Activated CD8-positive, alpha-beta memory T cell treated with anti-CD3 and anti-CD28 coated beads, Interleukin-2, amount 50 U/mL, for 48 hours (primary cell): ENCODE measurements at places on chromosomes 16 and 17.

GRCh38 chr17:15049795-15050160 lies 215.3 kb downstream of the PMP22 start:
- DNase-seq, result no peak

DNA sequence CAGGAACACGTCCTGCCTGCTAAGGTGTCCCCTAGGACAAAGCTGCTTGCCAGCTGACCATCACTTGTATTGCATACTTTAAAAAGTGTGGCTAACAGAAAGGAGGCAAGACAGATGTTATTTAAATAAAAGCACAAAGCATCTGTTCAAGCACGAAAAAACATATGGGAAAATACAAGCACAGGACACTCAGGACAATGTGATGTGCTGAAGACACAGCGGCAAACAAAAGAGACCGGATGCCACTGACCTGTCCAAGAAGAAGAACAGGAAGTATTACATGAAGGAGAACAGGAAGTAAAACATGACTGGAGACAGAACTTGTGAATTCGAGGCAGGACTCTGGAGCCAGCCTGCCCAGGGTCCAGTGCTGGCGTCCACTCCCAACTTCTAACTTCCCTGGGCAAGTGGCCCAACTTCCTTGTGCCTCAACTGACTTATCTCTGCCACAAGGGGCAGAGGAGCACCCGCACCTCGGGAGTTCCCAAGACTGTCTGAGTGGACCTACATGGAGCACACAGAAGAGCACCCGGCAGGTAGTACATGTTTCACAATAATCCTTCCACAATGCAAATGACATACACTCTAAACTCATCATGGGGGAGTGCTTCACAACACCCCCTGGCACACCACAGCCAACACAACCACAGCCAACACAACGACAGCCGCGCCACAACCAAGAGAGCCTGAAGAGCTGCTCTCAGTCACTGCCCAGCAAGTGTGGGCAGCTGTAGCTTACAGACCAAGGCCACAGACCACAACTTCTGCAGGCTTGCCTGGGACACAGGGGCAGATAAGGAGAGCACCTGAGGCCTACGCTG lies 36.6 kb downstream of the ANKRD11 start:
- no peak for DNase-seq

- DNase-seq, result peak; percentile 91
Measured at GRCh38 chr17:38701504-38702165, 3.4 kb upstream of the MLLT6 start.

DNA sequence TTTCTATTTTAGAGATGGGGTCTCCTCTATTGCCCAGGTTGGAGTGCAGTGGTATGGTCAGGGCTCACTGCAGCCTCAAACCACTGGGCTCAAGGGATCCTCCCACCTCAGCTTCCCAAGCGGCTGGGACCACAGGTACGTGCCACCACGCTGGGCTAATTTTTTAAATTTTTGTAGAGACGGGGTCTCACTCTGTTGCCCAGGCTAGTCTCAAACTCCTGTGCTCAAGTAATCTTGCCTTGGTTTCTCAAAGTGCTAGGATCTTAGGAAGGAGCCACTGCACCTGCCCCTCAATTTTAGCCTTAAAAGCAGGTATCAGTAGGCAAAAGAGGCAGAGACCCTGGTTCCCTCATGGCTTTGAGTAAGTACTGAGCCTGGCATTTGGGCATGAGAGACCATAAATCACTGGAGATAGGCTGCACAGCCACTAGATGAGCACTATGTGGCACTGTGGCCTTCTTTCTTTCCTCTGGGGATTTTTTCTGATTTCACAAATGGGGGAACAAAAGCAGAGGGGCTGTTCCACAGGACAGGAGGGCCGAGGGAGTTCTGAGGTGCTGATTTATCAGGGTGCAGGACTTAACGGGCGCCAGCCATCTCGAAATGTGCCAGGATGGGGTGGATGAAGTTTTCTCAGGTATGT lies 82.2 kb downstream of the PLXDC1 start:
- no peak for DNase-seq

DNA sequence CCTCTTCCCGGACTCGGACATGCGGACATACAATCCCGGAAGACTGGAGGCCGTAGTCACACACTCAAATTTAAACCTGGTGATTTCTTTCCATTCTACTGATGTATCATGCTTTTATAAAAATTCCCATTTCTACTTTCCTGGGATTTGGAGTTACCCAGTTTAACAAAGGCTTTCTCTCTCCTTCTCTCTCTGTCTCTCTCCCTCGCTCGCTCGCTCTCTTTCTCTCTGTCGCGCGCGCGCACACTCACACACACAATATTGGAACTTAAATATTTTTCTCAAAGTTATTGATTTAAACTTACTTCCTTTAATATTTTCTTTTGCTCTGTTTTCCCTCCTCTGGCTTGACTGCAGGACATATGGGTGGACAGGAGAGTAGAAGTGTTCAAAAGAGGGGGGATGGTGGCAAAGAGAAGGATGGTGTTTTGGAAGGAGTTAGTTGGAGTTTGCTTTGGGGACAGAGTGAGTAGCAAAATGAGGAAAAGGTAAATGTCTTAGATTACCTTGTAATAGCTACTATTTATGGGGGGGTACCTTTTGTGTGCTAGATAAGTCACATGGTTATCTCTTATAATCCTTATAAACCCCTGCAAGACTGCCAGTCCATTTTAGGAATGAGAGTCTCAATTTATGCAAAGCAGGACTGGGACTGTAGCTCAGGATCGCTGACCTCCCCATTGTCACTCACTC lies 878 bp upstream of the TRIM25 start:
- no peak for DNase-seq

DNA sequence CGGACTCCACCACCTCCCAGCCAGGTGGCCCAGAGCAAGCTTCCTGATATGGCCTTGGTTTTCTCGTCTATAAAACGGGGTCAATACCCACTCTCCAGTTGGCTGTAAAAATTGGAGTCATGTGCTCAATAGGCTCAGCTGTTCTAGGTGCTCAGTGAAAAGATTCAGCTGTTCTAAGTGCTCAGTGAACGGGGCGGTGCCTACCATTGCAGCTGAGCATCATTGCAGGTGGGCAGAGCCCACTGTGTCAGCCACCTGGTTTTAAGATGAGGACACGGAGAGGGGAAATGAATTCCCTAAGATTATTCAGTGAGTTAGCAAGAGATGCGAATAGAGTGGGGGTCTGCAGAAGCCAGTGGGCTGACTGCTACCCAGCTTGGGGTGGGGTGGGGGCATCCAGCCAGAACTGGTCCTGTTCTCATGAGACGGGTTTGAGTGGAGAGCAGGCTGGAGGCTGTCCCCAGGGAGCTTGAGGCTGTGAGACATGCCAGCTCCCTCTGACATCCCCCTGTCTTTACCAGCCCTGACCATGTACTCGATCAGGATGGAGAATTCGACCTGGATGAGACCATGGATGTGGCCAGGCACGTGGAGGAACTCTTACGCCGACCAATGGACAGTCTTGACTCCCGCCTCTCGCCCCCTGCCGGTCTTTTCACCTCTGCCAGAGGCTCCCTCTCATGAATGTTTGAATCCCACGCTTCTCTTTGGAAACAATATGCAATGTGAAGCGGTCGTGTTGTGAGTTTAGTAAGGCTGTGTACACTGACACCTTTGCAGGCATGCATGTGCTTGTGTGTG lies 21.9 kb downstream of the STAT5A start:
- no peak for DNase-seq

DNA sequence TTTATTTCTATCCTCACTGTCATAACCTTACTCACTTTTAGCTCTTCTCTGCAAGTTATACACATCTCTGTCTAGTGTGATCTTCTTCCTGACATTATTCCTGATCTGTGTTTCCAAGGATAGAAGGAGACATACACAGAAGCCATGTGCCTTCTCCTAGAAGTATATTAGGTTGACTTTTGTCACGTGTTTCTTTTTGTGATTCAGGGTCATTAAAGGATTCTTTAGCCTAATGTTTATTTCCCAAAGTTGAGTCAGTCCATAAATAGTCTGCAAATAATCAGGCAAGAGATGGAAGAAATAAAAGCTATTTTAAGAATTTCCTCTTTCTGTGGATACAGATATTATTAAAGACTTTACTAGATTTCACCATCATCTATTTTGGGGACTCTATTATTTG lies 214.1 kb upstream of the GOT2 start:
- no peak for DNase-seq
